Erythroblast (primary cell): ENCODE measurements at places on chromosomes 5 and 9.
A peak's percentile ranks its signal among the peaks of the same experiment; 100 is the strongest.

GRCh38 chr5:53030893-53031292 is 41.7 kb downstream of the ITGA2 start:
- no peak for DNase-seq

DNA sequence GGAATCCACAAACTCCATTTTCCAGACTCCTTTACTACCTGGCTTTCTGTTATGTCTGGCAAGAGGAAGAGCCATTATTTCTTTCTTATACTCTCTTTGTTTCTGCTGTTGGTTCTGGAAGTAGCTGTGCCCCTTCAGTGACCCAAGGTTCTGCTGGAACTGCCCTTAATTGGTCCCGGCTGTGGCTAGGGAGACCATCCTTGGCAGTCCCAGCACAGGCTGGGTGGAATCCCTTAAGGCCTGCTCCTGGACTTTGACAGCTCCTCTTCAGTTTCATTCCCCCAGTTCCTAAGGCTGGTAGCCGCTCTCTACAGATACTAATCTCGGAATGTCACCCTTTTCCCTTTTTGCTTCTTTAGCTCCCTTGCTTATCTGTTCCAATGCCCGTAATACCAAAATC is 81.9 kb upstream of the GLIS3 start:
- DNase-seq = no peak

DNA sequence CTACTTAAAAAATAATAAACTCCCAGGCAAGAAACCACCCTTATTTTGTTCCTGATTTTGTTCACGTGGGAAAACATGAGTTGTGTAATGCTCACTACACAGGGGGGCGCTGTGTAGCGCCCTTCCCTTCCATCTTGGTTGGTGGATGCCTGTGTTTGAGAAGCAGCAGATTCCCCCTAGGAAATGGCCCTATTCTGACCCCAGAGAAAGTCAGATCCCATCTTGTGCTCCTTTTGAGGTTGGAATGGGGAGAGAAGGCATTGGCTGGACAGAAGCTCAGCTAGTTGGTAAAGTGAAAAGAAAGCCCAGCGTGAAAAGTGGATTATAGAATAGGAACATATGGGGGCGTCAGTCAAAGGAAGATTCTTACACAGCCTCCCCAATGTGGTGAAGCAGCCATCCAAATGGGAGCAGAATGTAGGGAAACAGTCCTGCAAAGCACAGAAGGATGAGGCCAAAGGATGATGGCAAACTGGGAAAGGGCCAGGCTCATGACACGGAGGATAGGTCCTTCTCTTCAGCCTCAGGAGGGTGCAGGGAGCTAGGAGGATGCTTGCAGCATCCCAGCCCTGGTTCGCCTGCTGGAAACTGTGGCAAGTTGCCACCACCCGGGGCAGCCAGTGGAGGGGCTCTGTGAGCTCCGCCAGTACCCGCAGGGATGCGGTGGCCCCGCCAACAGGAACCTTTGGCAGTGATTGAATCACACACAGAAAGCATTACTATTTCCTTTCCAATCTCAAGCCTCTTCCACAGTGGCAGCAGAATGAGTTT is 314.2 kb upstream of the DAP start:
- no peak for DNase-seq

GRCh38 chr9:35510754-35511428 is 21.0 kb downstream of the RUSC2 start:
- DNase-seq = peak; percentile 8

DNA sequence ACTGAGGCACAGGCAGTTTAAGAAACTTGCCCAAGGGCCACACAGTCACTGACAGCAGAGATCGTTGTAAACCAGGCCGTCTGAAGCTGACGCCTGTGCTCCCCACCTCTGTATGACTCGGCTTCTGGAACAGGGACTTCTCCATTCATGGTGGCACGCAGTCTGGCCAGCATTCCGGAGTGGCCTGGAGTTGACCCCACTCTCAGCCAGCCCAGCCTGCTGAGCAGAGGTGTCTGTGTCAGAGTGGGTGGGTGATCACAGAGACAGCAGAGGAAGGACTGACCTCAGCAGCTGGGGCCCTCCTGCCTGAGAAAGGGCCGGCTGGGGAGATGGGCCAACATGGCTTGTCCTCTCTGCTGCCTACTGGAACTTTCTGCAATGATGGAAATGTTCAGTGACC is 12.6 kb downstream of the LRSAM1 start:
- no peak for DNase-seq

GRCh38 chr5:135451581-135452320 is 400 bp downstream of the TIFAB start:
- DNase-seq = no peak

GRCh38 chr9:95415158-95415557 is 97.6 kb upstream of the FANCC start:
- DNase-seq = no peak

GRCh38 chr5:135467871-135468485 is 15.8 kb upstream of the TIFAB start:
- DNase-seq = no peak

GRCh38 chr5:107449369-107449768 is 221.4 kb downstream of the EFNA5 start:
- no peak for DNase-seq

DNA sequence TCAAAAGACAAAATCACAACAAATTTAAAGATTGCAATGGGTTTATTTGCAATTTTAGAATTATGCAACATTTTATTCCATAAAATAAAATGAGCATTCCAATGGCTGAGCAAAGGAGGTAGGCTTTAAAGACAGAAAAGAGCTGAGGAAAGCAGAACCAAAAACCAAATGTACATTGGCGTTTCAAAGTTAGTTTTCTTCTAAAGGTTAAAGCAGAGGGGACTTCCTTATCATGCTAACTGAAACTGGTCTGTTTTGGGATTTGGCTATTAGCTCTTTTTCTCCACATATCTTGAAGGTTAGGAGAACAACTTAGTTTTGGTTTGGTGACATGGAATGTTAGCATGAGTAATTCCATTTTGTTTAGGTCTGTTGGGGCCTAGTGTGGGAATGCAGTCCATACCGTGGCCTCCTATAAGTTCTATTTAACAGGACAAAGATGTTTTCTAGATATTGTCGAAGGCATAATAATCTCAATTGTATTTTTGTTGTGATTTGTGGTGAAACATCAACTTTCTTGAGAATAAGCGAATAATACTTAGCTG is 20.3 kb downstream of the DCP2 start:
- no peak for DNase-seq

- peak; percentile 3 for DNase-seq
Observed at GRCh38 chr5:80282054-80282453, 26.2 kb upstream of the SERINC5 start.

GRCh38 chr5:175246889-175247520 is 197.0 kb downstream of the DRD1 start:
- DNase-seq = no peak

DNA sequence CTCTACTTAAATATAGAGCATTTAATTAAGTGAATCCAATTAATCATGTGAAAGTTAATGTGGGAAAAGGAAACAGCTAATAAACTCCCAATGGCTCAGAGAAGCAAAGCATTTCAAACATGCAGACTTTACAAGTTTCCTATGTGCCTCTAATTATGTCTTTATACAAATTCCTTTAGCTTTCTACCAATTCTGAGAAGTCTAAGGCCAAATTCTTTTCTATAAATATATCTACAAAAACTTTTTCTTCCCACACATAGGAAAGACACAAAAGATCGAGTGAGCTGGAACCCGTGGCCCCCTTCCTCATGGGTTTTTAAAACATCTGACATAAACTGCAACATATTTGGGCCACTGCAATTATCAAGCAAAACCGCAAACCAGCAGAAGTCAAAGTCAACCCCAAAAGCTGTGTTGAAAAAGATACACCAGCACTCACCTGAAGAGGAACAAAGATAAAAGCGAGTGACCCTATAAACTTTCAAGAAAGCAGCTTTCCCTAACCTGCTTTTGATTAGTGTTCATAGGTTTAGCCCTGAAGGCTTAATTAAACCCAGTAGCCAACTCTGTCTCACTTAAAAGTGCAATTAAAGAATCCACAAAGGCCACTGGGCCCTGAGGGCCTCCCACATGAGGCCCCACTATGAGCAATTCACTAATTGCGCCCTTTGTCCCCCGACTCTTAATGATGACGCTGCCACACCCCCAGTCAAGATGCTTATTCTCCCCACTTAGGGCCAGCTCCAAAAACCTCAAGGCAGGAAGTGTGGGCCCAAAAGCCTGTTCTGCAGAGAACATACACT is 12.1 kb downstream of the SEMA5A start:
- no peak for DNase-seq

GRCh38 chr5:113917997-113918396 is 404.5 kb downstream of the YTHDC2 start:
- DNase-seq = no peak

DNA sequence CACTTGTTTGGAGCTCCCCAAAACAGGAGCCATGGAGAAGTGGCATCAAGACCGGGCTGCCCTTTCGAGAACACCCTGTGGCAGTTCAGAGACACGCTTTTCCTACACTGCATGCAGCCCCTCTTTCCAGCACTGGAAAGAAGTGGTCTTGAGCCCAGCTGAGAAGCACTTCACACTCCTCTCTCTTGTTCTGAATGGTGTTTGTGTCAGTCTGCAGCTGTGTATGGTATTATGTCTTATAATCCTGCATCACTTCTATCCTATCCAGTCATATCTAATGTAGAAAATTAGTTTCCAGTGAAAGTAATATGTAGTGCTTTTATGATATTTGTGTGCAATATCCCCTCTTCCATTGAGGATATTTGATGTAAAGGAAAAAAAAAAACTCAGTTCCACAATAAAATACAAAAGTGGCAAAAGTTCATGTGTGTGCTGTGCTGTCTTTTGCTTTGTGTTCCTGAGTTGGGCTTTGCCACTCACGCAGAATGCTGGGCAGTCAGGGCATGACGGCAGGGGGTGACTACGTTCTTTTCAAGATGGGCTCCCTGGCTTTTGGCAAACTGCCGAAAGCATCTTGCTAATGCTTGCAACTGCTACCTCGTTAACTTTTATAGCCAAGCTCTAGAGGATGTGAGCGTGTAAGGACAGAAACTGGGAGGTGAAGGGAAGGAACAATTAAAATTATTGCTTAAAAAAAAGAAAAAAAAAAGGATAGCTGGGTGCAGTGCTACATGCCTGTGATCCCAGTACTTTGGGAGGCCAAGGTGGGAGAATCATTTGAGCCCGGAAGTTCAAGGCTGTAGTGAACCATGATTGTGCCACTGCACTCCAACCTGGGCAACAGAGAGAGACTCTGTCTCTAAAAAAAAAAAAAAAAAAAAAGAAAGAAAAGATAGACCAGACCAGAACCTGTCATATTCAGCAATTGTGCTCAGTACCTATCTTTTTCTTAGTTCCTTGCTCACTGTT is 102.2 kb downstream of the MAP1B start:
- no peak for DNase-seq

DNA sequence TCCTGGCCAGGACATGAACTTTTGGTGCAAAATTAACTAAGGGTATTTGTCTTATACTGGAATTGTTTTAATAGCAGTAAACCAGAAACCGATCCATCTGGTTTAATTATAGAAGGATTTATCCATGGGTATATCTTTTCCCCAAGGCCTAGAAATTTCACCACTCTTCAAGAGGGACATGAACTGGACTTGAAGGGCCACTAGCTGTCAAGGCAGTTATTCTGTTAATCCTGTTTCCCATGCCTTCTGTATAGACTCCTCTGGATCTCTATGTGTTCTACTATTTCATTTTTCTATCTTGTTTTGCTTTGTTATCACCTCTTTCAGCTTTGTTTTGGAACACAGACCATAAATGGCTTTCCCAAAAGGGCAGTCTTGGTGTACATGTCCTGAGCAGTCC is 467.6 kb downstream of the KIF4B start:
- no peak for DNase-seq

DNA sequence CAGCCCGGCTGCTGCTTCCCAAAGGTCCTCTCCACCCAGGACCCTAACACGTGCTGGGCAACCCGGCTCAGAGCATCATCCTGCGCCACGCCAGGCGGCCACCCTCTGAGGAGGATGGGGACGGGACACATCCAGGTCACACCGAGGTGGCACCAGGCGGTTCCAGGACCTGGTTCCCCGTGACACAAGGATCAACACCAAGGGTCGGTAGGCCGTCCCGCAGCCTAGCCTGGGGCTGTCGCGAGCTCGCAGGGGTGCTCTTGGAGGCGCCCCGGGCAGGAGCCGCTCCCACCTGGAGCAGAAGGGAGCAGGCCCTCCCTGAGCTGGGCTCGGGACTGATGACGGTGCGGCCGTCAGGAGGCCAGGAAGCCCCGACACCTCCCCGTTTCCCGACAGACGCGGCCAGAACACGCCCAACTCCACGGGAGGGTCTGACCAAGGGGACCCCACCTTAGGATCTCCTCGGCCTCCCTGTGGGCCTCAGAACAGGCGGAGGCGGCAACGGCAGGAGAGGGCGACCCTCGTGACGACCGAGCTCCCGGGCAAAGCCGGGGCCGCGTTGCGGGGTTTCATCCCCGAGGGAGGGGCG is 6.3 kb downstream of the EXD3 start:
- no peak for DNase-seq

GRCh38 chr5:154411338-154411737 is 34.5 kb upstream of the SAP30L start:
- DNase-seq = no peak

- DNase-seq = no peak
Observed at GRCh38 chr5:67025457-67025856, 171.1 kb downstream of the CD180 start.

GRCh38 chr5:56064984-56065383 is 70.2 kb upstream of the IL6ST start:
- DNase-seq = no peak

- DNase-seq = peak; percentile 86
Observed at GRCh38 chr5:148730942-148731898, 76.9 kb upstream of the HTR4 start.

DNA sequence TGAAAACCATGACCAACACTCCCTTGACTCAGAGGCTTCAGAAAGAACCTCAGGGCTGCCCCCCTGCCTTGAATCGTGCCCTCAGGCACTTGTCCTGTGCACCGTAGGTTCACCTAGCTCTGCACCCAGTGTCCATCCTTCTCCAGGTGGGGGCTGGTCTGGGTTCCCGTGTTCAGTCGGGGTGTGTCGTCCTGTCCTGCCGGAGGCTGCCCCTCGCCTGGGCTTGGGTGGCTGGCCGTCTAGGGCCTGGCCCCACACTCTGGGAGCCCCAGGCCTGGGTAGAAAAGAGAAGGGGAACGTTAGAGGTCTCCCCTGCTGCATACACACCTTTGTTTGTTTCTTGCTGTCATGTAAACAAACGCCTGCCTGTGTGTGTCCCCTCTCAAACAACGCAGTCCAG is 29.3 kb downstream of the CATSPER3 start:
- DNase-seq = no peak

DNA sequence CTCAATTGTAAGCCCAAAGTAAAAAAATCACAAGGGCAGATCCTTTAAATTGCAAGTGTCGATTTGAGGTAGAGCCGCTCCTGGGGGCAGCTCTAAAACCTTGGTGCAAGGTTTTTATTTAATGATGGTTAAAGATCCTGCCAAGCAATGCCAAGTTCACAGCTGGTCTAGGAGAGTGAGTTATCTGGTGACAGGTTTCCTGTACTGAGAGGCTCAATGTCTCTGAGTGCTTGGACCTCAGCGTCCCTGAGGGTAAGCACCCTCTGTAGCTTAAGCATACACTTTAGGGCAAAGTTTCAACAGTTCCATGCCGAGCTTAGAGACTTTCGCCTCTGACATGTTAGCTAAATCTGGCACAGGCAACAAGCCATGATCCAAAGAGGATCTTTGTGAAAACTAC is 119.8 kb upstream of the EGFLAM start:
- no peak for DNase-seq
